Stimulated activated CD8-positive, alpha-beta memory T cell treated with anti-CD3 and anti-CD28 coated beads, Interleukin-2, amount 100 ng/mL, for 1 hour (primary cell): ENCODE measurements at places on chromosomes 3 and 15.

- DNase-seq: no peak
These were observed 5.6 kb upstream of the ARL8B start for GRCh38 chr3:5116538-5116937.

DNA sequence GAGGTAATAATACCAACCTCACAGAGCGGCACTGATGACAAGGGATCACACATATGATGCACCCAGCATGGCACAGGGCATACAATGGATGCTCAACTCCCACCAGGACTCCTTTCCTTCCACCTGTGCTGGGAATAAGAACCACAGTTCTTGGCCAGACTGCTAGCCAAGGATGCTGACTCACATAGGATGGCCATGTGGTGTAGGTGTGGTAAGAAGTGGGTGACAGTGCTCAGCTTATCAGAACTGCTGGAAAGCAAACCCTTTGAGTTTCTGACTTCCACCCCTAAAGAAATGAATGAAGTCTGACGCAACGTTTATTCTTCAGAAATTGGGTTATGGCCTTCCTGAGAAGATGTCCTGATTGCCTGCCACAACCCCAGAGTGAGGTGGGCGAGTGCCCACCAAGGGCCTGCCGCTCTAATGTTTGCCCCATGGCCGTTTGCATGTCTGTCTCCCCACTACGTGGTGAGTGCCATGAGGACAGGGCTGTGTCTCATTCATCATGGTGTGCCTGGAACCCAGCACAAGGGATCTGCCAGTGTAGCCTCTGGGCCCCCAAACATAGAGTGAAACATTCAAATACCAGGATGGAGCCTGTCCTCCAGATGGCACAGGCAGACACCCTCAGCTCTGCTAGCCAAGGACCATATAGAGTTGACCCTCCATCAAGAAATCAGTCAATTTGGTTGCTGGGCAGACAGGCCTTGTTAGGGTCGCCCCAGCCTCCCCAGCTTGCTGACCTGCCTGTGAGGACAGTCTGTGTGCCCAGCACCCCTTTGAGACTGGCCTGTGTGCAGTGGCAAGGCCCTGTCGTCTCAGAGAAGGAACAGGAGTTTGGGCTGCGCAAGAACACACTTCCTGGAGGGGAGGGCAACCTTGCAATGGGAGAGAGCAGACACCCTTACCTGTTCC lies 57.6 kb upstream of the SLCO2A1 start:
- DNase-seq: no peak

- no peak for DNase-seq
These were observed 36.6 kb downstream of the ATP6V1A start for GRCh38 chr3:113783463-113783862.

DNA sequence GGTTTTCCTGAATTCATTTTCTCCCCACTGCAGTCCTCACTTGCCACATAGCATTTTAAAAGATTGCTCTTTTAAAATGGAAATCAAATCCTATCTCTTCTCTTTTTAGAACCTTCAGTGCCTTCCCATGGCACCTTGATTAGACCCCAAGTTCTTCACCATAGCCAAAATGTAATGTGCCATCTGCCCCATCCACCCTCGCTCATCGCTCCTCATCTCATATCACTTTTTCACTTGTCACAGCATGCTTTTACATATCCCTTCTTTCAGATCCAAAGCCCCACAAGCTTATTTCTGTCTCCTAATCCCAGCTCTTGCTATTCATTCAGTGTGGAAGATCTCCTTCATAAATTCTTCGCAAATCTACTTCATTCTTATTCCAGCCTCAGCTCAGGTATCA lies 161.7 kb downstream of the CD47 start:
- DNase-seq: no peak

DNA sequence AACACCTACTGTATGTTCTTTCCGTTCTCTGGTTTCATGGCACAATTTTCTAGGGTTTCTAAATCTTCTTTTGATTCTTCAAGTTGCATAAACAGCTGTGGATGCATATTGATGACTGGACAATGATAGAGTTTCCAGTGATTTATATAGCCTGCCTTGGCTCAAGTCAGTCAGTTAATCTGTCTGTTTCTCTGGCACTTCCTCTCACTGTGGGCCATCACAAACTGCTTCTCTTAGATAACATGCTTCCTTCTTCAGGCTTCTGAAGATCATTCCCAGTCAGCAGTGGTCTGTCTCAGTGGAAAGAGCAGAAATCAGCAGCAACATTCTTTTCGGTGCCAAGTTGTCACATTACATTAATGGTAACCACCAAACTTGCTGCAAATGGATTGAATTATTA lies 207.2 kb downstream of the RYR3 start:
- DNase-seq: no peak

- no peak for DNase-seq
These were observed 183.4 kb downstream of the KLHL25 start for GRCh38 chr15:85611361-85611760.

GRCh38 chr15:51095681-51096331 lies 1.1 kb upstream of the TNFAIP8L3 start:
- DNase-seq: no peak

DNA sequence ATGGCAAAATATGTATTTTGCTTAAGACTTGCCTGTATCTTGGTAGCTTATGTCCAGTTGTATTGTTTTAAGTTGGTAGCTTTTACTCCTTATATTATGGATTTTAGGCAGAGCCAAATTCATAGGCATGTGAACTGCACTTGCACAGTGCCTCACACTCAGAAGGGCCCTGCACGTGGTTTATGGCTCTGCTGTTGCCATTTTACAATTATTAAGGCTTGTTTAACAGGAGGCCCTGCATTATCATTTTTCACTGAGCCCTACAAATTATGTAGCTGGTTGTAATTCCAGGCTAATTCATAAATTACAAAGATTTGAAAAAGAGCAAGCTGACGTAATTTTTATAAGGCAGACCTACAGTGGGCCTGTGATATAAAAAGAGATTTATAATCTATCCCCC lies 537.6 kb upstream of the UBE2E2 start:
- DNase-seq: no peak

GRCh38 chr15:41501191-41501917 lies 7.7 kb downstream of the ITPKA start:
- no peak for DNase-seq

DNA sequence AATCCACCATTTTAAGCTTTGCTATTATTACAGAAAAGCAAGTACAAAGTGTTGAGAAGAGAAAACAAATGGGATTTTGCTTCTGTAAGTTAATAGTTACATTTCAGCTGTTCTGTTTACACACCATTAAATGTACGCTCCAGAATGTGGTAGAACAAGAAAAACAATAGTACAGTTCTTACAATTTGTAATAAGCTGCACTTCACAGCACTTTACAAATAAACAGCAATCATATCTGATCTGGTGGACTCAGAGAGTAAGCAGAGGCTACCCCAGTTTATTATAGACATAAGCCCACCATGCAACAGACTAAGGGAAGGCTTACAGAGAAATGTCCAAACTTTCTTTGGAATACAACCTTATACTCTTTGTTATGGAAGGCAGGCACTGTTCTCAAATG lies 126.4 kb downstream of the OXSM start:
- no peak for DNase-seq

- DNase-seq: no peak
These were observed 127.3 kb downstream of the RAP2B start for GRCh38 chr3:153289334-153289808.

- no peak for DNase-seq
These were observed 180.2 kb downstream of the SLCO3A1 start for GRCh38 chr15:92033723-92034122.

DNA sequence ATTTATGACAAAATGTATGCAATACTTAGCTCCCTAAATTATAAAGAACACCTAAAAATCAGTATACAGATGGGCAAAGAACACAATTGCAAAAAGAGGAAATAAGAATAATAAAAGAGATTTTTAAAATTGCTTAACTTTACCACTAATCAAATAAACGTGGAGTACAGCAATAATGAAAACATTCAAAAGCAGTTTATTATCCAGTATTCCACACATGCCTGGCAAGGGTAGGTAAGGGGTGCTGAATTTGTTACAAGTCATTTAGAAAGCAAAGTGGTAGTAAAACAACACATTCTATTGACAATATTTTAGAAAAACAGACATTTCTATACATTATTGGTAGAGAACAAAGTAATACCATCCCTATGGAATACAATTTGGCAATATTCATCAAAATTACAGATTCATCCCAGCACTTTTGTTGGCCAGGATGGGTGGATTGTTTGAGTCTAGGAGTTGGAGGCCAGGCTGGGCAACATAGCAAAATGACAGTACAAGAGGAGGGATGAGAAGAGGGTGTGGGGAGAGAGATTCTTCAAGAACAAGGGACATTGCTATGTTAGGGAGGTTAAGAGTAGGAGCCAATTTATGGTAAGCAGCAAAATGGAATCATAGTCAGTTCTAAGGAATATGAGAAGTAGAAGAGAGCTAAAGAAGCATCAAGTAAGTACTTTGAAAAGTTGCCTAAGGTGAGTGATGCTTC lies 3.7 kb upstream of the ACKR4 start:
- no peak for DNase-seq

DNA sequence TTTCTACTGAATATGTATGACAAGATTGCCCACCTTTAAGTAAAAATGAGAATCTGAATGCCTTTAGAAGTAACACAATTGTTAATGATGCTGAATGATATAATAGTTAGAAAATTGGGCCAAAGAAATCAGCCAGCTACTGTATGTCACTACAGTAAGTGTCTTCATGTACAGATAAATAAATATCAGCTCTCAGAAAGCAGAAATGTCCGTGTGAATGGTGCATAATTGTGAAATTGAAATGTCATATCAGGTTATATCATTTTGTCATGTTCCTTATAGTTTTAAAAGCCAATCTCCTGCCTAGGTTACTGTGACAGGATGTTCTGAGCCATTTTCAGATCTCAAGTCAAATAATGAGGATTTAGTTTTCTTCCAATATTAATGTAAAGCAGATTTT lies 90.6 kb upstream of the SNTN start:
- no peak for DNase-seq

GRCh38 chr15:92920595-92921161 lies 20.6 kb downstream of the CHD2 start:
- no peak for DNase-seq

- no peak for DNase-seq
These were observed 55.0 kb downstream of the CLASP2 start for GRCh38 chr3:33663042-33663441.

GRCh38 chr3:111715911-111716523 lies 120.9 kb upstream of the ZBED2 start:
- DNase-seq: no peak

DNA sequence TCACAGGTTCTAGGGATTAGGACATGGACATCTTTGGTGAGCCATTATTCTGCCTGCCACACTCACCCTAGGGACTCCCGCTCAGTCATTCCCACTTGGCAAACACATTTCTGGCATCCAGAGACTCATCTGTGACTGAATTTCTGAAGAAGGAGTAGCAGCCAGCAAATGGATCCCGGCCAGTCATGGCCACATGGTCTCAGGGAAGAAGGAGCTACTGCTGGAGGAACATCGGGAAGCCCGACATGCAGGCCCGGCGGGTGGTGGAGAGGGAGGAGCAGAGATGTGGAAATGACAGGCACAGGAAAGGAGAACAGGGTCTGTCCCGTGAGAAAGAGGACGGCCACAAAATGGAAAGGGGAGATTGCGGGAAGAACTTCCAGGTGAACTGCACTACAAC lies 65.4 kb downstream of the SEMA5B start:
- no peak for DNase-seq

DNA sequence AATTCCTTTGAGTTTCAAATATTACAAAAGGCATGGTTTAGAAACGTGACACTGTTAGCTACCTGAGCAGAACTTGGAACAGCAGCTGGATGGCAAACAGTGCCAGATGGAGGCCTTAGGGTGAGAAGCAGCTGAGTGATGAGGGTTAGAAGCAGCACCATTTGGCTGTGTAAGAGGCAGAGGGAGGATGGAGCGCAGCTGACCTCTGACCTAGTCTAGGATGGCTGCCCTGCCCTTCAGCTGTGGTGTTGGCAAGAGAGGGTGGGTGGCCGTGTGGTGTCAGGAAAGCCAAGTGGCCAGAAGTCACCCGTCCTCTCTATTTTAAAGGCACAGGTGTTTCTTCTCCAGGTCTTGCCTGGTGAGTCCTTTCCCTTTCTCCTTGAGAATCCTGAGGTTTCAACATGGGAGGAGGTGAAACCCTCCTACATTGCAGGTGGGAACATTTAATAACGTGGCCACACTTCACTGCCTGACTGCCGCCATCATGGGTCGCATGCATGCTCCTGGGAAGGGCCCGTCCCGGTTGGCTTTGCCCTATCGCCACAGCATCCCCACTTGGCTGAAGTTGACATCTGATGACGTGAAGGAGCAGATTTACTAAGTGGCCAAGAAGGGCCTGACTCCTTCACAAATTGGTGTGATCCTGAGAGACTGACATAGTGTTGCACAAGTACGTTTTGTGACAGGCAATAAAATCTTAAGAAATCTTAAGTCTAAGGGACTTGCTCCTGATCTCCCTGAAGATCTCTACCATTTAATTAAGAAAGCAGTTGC lies 17.6 kb downstream of the BCL2L10 start:
- DNase-seq: no peak

- DNase-seq: no peak
These were observed 4.1 kb downstream of the ISLR2 start for GRCh38 chr15:74134387-74135027.

DNA sequence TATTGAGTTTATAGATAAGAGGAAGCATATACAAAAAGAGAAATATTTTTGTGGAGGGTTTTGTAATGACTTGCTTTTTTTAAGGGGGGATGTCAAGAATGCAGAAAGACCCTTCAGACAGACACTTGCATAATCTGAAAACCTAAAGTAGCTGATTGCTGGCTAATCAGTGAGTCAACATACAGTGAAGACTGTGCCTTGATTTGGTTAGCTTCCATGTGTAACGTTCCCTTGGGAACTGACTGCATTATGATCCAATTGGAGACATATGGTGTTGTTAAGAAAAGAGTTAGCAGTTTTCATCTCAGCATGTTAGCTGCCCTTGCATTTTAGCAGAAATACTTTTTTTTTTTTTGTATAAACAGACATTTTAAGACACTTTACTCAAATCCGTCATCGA lies 483.2 kb downstream of the RBMS3 start:
- no peak for DNase-seq

DNA sequence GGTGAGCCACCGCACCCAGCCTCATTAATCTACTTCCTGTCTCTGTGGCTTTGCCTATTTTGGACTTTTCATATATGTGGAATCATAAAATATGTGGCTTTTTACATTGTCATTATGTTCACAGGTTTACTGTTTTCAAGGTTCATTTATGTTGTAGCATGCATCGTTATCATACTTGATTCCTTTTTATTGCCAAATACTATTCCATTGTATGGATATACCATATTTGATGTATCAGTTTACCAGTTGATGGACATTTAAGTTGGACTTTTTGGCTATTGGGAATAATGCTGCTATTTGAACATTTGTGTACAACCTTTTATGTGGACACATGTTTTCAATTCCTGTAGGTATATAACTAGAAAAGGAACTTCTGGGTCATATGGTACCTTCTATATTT lies 14.0 kb downstream of the GXYLT2 start:
- DNase-seq: no peak

GRCh38 chr3:127038923-127039581 lies 56.1 kb downstream of the PLXNA1 start:
- no peak for DNase-seq

- DNase-seq: no peak
These were observed 124.6 kb downstream of the NTRK3 start for GRCh38 chr15:88131937-88132336.
